ENCODE measurements at places on chromosomes 12 and 14. TPM values are rescaled to one million over a fixed set of nuclear protein-coding genes. Genes with fewer than 3 reads are reported as not detected.

DNA sequence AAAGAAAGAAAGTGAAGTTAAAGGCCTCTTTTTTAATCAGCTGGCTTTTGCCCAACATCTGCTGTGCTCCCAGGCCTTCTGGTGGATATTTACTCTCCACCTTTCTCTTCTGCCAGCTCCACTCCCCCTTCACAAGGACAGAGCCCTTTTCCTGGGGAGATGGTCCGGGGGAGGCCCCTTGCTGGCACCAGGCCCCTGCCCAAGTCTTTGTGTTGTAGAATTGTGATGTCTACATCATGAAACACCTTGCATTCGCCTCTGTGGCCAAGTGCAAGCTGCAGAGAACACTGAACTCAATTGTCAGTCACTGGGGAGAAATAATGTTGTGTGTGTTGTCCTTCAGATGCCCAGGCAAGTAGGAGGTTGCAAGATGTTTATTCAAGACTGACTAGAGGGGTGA lies 150.3 kb downstream of the DPF3 start:
- H3K4me3 ChIP-seq: no peak overlapping the region
- H3K27ac ChIP-seq: peak overlapping the region; percentile 48

FOXA1 gene
- 0.26 TPM for total RNA-seq

ZNF605 gene
- total RNA-seq: 10.4 TPM

DNA sequence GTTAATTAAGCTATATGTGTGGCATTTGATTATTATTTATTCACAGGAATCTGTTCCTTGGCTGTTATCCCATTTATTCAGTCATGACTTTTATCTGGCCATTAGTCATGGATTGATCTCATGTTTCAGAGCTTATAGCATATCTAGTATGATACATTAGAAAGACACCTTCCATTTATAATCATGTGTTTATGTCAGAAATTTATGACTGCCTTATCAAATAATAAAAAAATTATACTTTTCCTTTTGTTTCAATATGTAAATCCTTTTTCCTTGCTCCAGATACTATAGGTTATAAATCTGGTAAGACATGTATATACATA lies 248.0 kb upstream of the PDE3A start:
- no peak overlapping the region for H3K27ac ChIP-seq
- H3K27me3 ChIP-seq: no peaks in the 10 kb centered on the region
- no peak for DNase-seq
- no peak overlapping the region for H3K4me3 ChIP-seq

- H3K4me1 ChIP-seq: peaks cover 8% of the 10 kb centered on the region
- H3K36me3 ChIP-seq: no peaks in the 10 kb centered on the region
- H3K27ac ChIP-seq: no peak overlapping the region
- H3K27me3 ChIP-seq: no peaks in the 10 kb centered on the region
- no peak for DNase-seq
- H3K4me3 ChIP-seq: no peak overlapping the region
These were observed 160.1 kb downstream of the KIF26A start for GRCh38 chr14:104298458-104298857.

DNA sequence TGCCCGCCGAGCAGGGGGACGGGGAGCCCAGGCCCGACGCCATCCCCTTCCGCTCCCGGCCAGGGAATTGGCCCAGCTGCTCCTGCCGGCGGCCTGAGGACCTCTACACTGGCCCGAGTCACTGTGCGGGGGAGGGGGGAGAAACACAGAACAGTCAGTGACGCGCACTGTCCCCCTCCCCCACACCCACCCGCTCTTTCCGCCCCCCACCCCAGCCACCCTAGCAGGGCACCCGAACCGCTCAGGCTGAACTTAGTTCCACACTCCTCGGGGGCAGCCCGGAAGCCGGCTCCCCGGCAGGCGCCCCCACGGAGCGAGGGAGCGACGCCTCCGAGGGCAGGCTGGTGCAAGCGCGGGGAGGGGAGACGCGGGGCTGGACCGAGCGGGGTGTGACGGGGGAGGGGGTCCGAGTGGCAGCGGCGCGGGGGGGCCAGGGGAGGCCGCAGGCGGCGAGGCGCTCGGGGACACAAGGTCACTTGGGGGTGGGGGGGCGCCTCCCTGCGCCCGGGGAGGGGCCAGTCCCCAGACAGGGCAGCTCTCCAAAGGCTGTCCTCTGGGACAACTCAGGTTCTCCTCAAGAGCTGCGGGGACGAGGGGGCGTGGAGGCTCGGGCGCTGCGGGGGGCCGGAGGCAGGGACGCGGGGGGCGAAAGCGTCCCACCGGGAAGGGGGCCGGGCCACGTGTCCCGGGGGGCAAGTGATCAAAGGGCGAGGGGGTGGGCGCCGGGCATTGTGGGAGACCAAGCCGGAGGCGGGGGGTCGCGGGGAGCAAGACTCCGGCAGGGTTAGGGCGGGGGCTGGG lies 648 bp downstream of the CHD4 start:
- H3K4me3 ChIP-seq: peak overlapping the region; percentile 92
- DNase-seq: peak; percentile 88
- H3K27ac ChIP-seq: peak overlapping the region; percentile 96
- H3K27me3 ChIP-seq: no peaks in the 10 kb centered on the region
- peaks cover 39% of the 10 kb centered on the region for H3K4me1 ChIP-seq
- peaks cover 8% of the 10 kb centered on the region for H3K36me3 ChIP-seq

DNA sequence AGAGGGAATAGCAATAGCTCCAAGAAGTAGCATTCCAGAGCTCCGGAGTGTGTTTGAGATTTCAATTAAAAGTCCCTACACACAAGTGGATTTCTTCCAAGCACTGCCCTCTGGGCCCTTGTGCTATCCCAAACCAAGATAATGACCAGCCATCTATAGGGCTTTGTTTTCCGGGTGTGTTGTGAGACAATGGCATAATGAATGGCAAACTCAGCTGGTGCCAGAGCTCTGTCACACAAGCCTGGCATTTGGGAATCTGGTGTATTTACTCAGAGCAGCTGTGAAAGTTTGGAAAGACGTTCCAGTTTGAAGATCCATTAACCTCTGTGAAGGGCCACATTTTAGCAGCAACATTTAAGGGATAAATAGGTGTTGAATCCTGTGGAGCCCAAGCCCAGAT lies 61.2 kb upstream of the TMTC2 start:
- DNase-seq: no peak
- H3K36me3 ChIP-seq: no peaks in the 10 kb centered on the region
- no peak overlapping the region for H3K4me3 ChIP-seq
- H3K27ac ChIP-seq: no peak overlapping the region

CLEC2B gene
- 4.2 TPM for total RNA-seq

GRCh38 chr14:48435221-48435620 lies 759.8 kb upstream of the MDGA2 start:
- no peak for DNase-seq
- H3K4me3 ChIP-seq: no peak overlapping the region
- H3K36me3 ChIP-seq: no peaks in the 10 kb centered on the region
- H3K4me1 ChIP-seq: no peaks in the 10 kb centered on the region
- no peak overlapping the region for H3K27ac ChIP-seq
- no peaks in the 10 kb centered on the region for H3K27me3 ChIP-seq

PTPRO gene
- 2.6 TPM for total RNA-seq

GRCh38 chr14:98578204-98578603 lies 693.8 kb downstream of the BCL11B start:
- no peak overlapping the region for H3K4me3 ChIP-seq
- H3K36me3 ChIP-seq: no peaks in the 10 kb centered on the region
- DNase-seq: no peak
- H3K4me1 ChIP-seq: no peaks in the 10 kb centered on the region
- H3K27ac ChIP-seq: no peak overlapping the region

GRCh38 chr14:103356024-103356682 lies 22.1 kb downstream of the EIF5 start:
- H3K4me3 ChIP-seq: no peak overlapping the region
- no peaks in the 10 kb centered on the region for H3K36me3 ChIP-seq
- H3K27me3 ChIP-seq: no peaks in the 10 kb centered on the region
- no peak overlapping the region for H3K27ac ChIP-seq
- DNase-seq: no peak

Data from body of pancreas (tissue), 4 donors.